Neural progenitor cell (in vitro differentiated cells): ENCODE measurements at places on chromosomes 6 and 20. TPM values are rescaled to one million over a fixed set of nuclear protein-coding genes. Genes with fewer than 3 reads are reported as not detected.

PHACTR3 gene
- 0.22 and 1.4 TPM in 2 replicates for total RNA-seq

TNF gene
- total RNA-seq: 0.19 TPM in 1 of 2 replicates, not detected in the other

SFTA2 gene
- total RNA-seq: not detected in 2 replicates

PHF1 gene
- total RNA-seq: 25.6 and 55.8 TPM in 2 replicates

SYNCRIP gene
- 80.5 and 150 TPM in 2 replicates for total RNA-seq

CST2 gene
- total RNA-seq: not detected in 2 replicates

BPIFB4 gene
- total RNA-seq: not detected in 2 replicates

C6orf120 gene
- total RNA-seq: 38.8 and 42.4 TPM in 2 replicates

GABRR1 gene
- total RNA-seq: not detected in 2 replicates

PGC gene
- total RNA-seq: not detected in 2 replicates

PRICKLE4 gene
- total RNA-seq: 1.1 TPM in 1 of 2 replicates, not detected in the other

TXLNB gene
- 0.06 TPM in 2 replicates for total RNA-seq

WASF1 gene
- 57.8 and 81.1 TPM in 2 replicates for total RNA-seq

HLA-DQA1 gene
- not detected in 2 replicates for total RNA-seq

KCNB1 gene
- total RNA-seq: 0.97 and 1.0 TPM in 2 replicates

PREX1 gene
- total RNA-seq: 4.5 and 13.4 TPM in 2 replicates

PDYN gene
- total RNA-seq: 0.12 and 0.30 TPM in 2 replicates

COL21A1 gene
- total RNA-seq: 0.43 and 0.95 TPM in 2 replicates

CASS4 gene
- total RNA-seq: 0.09 TPM in 1 of 2 replicates, not detected in the other

SPAG4 gene
- total RNA-seq: 3.3 and 6.9 TPM in 2 replicates

GPR6 gene
- total RNA-seq: not detected in 2 replicates

TIAM2 gene
- 12.7 and 22.8 TPM in 2 replicates for total RNA-seq

PERP gene
- 29.9 and 35.4 TPM in 2 replicates for total RNA-seq

IPCEF1 gene
- total RNA-seq: 0.13 and 0.25 TPM in 2 replicates
